ENCODE measurements at places on chromosomes 5 and 9.
A peak's percentile ranks its signal among the peaks of the same experiment; 100 is the strongest.

GRCh38 chr9:76433406-76433805 lies 25.6 kb upstream of the GCNT1 start:
- DNase-seq = no peak

DNA sequence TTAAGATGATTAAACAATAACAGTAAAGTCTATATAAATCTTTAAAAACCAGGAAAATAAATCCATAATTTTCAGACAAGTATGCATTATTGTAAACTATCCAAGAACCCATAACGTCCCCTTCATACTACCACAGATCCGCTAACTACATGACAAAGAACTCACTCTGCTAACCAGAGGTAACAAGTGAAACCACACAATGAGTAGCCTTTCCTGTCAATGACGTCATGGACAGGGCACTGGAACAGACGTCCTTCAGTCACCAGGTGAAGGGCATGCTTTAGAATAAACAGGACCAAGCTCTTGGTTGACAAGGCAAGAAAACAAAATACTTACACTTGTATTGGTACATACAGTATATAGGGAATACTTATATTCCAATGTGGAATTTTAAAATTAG lies 45.2 kb downstream of the RNF130 start:
- DNase-seq = peak; percentile 41

- no peak for DNase-seq
These were observed 103.5 kb upstream of the PTCH1 start for GRCh38 chr9:95620314-95620713.

- DNase-seq = no peak
These were observed 241.9 kb upstream of the NREP start for GRCh38 chr5:111998871-111999270.

- DNase-seq = no peak
These were observed 17.7 kb downstream of the C9orf40 start for GRCh38 chr9:74935008-74935407.

DNA sequence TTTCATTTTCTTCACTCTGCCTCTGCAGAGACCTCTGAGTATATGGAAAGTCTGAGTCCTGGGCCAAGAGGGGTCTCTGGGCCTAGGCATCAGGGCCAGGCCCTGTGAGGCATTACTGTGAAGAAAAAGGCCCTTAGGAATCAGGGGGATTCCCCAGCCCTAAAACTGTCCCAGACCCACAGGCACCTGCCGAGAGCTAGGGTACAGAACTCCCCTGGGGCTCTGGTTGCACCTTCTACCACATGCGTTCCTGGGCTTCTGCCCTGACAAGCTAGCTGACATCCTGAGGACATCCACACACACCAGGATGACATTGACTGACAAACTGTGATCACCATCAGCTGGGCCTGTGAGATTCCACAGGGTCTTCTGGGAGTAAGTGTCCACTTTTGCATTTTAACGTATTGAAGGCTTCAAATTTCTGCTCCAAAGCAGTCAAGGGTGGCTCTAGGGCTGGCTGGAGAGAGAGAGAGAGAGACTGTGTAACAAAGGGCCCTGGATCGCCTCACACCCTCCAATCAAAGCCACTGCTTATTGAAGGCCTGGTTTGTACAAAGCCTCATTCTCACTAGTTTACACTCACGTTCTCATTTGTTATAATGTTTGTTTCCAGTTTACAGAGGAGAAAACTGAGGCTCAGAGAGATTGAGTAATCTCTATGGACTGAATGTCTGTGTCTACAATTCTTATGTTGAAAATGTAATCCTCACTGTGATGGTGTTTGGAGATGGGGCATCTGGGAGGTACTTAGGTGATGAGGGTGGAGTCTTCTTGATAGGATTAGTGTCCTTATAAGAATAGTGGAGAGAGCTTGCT lies 45.1 kb downstream of the TGFBI start:
- DNase-seq = no peak

- DNase-seq = no peak
These were observed 9.9 kb upstream of the NINJ1 start for GRCh38 chr9:93143830-93144530.

DNA sequence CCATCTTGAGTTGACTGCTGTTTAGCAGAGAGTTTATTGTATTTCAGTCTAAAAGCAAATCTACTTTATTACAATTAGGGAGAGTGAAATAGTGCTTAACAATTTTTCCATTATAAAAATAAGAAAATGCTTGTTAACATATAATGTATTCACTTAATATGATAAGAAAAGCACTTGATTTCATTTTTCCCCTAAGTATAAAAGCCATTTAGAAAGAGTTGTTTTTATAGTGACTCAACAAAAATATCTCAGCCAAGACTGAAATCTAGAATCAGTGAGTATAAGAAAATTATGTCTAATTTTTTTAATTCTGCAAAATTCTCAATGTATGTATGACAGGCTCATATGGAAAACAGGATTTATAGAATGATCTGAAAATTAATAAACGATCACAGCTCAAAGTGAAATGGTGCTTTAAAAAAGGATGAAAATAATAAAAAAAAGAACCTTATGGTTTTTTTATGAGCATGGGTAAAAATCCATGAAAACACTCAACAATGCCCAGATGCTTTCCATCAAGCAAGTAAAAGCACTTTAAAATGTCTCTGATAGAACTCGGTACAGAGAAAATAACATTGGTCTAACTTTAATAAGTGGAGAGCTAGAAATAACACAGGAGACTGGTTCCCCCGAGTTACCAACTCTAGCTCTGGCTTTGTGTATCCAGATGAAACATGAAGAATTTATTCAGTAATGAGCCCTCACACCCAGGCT lies 1057.8 kb upstream of the WWC1 start:
- no peak for DNase-seq

GRCh38 chr5:177445052-177445916 lies 1.3 kb upstream of the PRR7 start:
- no peak for DNase-seq

GRCh38 chr5:68395926-68396511 lies 180.5 kb downstream of the PIK3R1 start:
- no peak for DNase-seq

Measured in HTR-8/SVneo (cell line).